CD14-positive monocyte (primary cell): ENCODE measurements at places on chromosomes 5 and 9.

DNA sequence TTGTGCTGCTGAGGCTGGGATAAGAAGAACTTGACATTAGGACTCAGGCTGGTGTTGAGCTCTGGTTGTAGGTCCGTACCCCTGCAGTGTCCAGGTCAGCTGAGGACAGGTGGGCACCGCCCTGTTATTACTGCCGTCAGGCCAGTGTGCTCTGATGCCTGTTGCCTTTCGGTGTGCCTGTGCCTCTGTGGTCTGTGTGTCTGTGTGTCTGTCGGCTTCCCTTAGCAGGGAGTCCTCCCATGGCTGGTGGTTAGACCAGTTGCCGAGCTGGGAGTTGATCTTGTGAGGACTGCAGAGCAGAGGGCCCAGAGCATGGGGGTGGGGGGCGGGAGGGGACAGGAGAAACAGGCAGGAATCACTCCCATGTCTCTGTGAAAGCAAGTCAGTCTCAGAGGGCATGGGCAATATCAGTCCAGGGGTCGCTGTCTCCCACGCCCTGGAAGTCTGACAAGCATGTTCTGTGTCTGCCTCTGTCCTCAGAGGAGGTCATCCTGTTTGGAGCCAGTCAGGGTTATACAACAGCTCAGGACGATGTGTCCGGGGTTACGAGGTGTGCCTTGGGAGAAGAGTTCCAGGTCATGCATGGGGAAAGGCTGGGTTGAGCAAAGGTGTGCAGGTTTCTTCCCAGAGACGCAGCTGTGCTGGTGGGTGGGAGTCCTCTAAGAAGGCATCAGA, 67.3 kb upstream of the GARNL3 start:
- no peak for DNase-seq

DNA sequence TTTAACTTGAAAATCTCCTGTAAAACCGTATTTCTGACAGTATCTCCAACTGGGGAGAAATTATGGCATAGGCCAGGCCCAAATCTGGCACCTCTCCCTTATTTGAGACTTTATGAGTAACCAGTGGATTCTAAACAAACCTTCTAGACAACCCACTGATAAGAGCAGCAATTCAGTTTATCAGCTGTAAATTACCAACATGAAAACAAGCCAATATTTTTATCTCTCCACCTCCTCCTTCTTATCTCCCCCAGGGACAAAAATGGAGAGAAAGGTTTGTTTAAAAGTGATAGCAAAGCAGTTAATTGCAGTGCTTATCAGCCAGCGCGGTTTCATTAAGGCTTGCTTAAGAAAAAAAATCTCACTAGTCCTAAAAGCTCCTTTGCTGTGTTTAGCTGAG, 53.8 kb downstream of the KCNV2 start:
- no peak for DNase-seq

GRCh38 chr5:82351754-82352145, 73.6 kb upstream of the RPS23 start:
- peak; percentile 55 for DNase-seq

DNA sequence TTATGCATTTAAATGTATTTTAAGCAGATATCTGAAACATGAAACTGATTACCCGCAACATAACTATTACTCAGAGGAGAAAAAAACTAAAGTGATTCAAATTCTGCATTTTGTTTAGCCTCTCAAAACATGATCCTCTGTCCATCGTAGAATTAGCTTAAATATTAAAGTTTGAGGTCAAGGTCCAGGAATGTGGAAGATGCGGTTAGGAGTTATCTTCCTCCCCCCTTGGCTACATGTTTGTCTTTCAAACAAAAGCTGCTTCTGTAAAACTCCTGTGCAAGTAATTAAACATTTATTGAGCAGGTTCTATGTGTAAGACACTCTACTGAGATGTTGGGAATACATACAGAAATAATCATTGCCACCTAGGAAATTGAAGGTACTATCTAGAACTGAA, 175.0 kb upstream of the ISL1 start:
- DNase-seq, result no peak

GRCh38 chr5:150619359-150620230, 20.9 kb upstream of the SYNPO start:
- no peak for DNase-seq

- no peak for DNase-seq
Observed at GRCh38 chr9:91750343-91750742, 199.7 kb downstream of the ROR2 start.

- no peak for DNase-seq
Observed at GRCh38 chr5:173795601-173796000, 92.5 kb upstream of the CPEB4 start.

DNA sequence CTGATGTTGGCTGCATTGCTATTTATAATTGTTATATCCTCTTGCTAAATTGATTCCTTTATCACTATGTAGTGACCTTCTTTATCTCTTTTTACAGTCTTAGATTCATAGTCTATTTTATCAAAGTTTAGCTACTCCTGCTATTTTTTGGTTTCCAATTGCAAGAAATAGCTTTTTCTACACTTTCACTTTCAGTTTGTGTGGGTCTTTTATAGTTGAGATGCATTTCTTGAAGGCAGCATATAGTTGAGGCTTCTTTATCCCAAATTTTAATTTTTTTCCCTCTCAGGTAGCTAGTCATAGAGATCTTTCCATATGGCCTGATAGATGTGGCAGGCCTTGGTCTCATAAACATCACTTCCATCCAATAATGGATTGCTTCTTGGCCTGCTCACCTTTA, 228.5 kb downstream of the COMMD10 start:
- DNase-seq, result no peak

DNA sequence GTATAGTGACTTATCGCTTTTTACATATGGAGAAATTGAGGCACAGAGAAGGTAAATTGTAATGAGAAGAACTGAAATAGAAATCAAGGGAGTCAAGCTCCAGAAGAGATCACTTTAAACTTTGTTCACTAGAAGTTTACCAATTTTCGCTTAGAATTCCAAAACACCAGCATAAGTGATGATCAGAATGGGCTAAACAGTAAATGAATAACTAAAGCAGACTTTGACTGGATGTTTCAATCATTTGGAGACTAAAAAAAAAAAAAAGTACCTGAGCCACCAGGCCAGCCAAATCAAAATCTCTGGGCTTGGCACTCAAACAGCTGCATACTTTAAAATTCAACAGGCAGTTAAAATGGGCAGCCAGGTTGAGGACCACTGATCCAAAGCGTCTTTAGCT, 38.2 kb upstream of the FYB1 start:
- DNase-seq, result no peak

- no peak for DNase-seq
Observed at GRCh38 chr5:154647114-154647760, 107.9 kb upstream of the LARP1 start.

DNA sequence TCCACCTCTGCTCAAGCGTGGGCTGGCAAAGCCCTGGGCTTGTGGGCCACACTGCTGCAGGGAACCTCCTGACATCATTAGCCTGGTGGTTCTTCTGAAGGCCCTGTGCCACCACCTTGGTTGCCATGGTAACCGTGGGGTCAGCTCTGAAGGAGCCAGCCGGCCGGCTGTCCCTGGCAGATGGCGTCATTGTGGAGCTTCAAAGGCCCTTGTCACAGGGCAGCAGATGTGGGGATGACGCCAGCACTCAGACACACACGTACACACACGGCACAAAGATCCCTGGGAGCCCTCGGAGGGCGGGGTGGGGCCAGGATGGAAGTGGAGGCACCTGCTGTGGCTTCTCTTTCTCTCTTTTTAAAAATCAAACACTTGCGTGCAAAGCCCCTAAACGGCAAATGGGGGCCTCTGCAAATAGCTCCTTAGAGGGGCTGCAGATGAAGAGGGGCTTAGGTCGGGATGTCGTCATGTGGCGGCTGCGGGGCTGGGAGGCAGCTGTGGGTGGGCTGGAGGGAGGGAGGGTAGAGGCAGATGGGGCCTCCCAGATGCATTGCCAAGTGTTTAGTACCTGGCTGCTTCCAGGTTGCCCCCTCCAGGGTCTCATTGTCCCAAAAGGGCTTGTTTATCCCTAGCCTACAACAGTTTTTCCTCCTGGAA, 19.5 kb upstream of the RPL26L1 start:
- no peak for DNase-seq

- DNase-seq, result no peak
Observed at GRCh38 chr5:180291234-180291940, 496 bp downstream of the MAPK9 start.

DNA sequence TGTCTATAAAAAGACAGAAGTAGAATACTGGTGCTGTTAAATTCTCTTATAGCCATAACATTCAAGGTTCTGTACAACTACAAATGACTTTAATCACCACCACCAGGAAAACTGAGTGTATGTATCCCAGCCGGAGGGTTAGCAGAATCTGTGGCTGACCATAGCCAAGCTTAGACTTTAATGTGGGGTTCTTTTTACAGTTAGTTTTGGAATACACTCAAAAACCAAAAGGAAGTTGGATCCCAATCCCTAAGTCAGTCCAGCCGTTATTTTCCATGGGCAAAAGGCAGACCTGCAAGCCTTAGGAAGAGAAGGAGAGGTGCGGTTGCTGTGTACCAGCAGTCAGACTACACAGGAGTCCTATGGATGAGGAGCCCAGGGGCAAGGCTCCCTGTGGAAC, 179.8 kb downstream of the ENC1 start:
- no peak for DNase-seq

GRCh38 chr9:98147582-98147981, 28.6 kb upstream of the TRIM14 start:
- no peak for DNase-seq
